Right lung (tissue), 10 donors: ENCODE measurements at places on chromosomes 11 and 22. TPM values are rescaled to one million over a fixed set of nuclear protein-coding genes. Genes with fewer than 3 reads are reported as not detected.

Gene RABL2B
- 66.4 TPM for polyA plus RNA-seq

DNA sequence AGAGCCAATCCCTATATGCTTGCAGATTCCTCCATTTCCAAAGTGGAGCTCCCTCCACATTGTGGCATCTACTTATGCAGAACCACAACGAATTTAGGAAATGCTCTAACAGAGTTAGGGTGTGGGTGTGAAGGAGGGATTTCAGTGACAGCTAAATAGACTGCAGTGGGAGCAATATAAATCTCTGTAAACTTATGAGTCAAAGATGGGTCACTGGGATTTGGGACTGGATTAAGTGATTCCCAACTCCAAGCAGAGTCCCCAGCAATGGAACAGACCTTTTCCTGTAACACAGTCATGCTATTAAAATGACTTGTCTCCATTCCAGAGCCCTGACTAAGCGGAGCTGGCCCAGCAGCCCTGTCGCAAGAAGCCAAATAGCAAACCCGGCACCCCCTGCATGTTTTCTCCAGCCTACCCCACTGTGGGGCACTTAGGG is 36.6 kb downstream of the RPL27A start:
- DNase-seq = peak; percentile 55

- DNase-seq = peak; percentile 67
Measured at GRCh38 chr11:63762654-63763495, 5.7 kb downstream of the ZFTA start.

GRCh38 chr11:88478136-88478815 is 140.7 kb upstream of the CTSC start:
- DNase-seq = no peak

DNA sequence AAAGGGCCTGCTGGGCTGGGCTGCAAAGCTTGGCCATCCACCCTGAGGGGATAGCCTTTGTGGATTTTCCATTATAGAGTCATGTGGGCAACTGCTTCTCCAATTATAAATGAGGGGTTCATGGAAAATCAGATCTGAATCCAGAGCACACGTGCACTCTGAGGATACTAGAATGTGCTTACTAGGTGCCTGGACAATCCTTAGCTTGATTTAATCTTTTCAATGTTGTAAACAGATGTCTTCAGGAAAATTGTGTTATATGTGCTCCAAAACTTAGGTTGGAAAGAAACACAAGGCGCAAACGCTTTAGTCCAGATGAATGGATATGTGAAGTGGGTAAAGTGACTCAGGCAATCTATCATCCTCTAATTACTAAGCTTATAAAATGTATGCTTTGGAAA is 92.0 kb downstream of the SLC17A6 start:
- DNase-seq = no peak
